Stimulated activated CD4-positive, alpha-beta T cell treated with anti-CD3 and anti-CD28 coated beads, Interleukin-4, amount 100 ng/mL, for 48 hours (primary cell): ENCODE measurements at places on chromosomes 12 and 14.
A peak's percentile ranks its signal among the peaks of the same experiment; 100 is the strongest.

DNA sequence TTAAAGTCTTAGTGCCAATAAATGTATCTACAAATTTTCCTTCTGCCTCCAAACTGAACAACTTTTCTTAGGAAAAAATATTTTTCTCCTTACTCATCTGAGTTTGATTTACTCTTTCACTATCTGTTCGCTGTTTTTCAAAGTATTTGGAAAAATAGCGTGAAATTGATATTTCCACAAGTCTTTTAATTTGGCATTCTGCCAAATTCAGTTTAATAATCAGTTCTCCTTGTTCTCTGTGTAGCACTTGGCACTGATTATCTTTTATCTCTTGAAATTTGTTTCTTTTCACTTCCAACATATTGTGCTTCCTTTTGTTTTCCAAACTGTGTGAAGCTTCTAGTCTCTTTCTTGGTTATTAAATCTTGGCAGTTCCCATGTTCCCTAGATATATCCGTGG is 559.8 kb downstream of the RPL10L start:
- DNase-seq: no peak

- DNase-seq: no peak
Measured at GRCh38 chr12:92933606-92934005, 4.5 kb upstream of the EEA1 start.

GRCh38 chr12:89236748-89237383 is 115.4 kb downstream of the DUSP6 start:
- DNase-seq: no peak

- no peak for DNase-seq
Measured at GRCh38 chr12:2833327-2833726, 1.5 kb downstream of the NRIP2 start.

- no peak for DNase-seq
Measured at GRCh38 chr14:104320611-104321086, 182.3 kb downstream of the KIF26A start.

GRCh38 chr12:89800435-89800834 is 91.8 kb upstream of the ATP2B1 start:
- DNase-seq: no peak

DNA sequence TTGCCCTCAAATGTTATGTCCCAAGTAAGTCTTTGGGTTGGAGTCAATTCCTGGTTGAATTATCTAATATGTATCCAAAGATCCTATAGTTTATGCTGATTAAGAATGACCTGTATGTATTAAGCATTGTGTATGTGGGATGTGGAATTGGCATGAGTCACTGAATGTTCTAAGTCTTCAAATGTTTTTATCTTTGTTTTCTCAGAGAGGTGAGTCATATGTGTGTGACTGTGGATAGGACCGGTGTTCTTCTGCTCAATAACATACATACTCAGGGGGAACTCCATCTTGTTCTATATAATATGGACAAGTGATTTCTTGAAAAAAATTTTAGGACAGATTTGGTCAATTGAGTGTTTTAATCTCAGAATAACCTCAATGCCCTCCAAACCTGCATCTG is 57.9 kb downstream of the NAV3 start:
- DNase-seq: no peak

DNA sequence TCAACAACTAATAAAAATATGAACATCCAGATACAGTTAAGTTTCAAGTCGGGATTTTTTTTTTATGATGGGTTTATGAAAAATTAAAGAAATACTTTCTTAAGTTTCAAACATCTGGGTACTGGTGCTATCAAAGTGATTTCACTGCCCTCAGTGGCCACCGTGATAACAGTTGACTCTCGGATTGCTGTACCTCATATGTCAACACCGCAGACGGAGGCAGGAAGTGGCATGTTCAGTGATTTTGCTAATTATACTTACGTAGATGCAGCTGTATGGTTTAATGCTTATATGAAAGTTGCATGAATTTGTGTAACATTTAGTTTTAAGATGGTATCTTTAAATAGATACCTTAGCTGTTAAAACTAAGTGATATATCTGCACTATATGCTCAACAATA is 20.8 kb upstream of the FBLN5 start:
- no peak for DNase-seq

GRCh38 chr14:74886001-74886400 is 4.3 kb downstream of the DLST start:
- DNase-seq: no peak

- no peak for DNase-seq
Measured at GRCh38 chr14:90630171-90630806, 185.9 kb downstream of the TTC7B start.

DNA sequence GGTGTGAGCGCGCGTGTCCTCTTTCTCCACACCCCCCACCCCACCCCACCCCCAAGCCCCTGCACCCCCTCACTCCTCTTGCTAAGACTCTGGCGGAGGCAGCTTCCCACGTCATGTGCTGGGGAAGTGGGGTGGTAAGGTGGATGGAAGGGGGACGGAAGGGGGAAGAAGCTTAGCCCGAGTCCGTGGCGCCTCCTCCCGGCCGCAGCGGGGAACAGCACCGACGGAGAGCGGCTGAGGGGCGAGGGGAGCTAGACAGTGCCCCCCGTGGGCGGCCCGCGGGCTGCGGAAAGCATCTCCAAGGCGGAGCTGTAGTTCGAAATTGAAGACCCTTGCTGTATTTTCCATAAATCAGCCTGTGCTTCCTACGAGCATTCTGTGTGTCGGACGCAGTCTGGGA is 588 bp upstream of the GRIN2B start:
- peak; percentile 3 for DNase-seq

GRCh38 chr12:79426121-79426520 is 264.6 kb downstream of the PAWR start:
- DNase-seq: no peak

DNA sequence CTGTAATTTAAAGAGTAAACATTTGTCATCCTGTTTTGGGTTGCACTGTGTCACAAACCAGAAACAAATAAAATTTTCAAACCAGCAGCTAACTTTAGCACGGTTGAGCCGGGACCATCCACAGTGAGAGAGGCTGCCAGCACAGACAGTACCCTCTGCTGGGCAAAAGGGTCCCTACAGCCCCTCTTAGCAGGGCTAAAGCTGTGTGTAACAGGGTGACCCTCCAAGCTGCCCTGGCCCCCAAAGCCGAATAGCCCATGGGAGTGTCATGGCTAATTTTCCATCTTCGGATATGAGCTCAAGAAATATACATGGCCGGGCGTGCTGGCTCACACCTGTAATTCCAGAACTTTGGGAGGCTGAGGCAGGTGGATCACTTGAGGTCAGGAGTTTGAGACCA is 157.1 kb upstream of the GRIN2B start:
- DNase-seq: no peak

DNA sequence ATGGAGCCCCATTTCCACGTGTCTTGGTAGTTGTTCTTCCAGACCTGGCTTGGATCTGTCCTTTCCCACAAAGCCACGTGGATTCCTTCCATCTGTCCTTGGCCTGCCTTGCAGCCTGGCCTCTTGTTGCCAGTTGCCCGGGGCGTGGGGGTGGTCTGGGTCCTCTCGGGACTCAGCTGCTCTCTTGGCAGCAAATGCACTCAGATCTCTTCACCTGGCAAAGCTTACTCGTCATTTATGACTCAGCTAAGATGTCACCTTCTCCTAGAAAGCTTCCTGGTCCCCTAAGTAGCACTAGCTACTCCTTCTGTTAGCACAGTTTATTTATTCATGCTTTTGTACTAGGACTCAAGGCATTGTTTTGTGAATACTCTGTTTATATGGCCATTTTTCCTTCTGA is 13.6 kb downstream of the PLEKHG3 start:
- DNase-seq: no peak

GRCh38 chr14:81710232-81710845 is 176.7 kb upstream of the SEL1L start:
- DNase-seq: no peak

GRCh38 chr14:101770183-101770582 is 8.7 kb downstream of the PPP2R5C start:
- DNase-seq: no peak

DNA sequence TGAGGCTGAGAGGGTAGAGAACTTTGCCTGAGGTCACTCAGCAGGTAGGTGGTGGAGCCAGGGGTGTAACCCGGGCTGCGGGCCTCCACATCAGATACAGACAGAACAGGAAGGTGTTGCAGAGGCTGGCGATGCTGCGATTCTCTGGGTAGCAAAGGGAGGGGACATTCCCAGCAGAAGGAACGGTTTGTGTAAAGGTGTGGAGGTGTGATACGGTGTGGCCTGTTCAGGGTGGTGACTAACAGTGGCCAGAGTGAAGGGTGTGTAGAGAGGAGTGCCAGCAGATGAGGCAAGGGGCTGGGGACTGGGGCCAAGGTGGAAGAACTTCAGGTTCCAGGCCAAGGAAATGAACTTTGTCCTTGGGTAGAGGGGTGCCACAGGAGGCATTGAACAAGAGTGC is 18.2 kb upstream of the FAIM2 start:
- DNase-seq: no peak

DNA sequence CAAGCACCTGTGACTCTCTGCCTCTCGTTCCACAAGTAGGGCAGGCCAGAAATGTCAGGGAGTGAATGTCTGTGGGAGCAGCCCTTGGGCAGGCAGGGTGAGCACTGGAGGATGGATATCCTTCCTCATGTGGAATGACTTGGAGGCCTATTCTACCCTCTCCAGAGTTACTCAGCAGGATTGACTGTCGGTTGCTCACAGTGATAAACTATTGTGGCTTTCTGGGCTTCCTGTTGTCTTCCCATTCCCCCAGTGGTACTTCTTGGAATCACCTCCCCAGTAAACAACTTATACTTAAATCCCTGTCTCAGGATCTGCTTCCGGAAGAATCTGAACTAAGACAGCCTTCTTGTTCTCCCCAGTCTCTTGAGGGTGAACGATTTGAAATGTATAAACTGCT is 79.6 kb upstream of the MANSC4 start:
- DNase-seq: no peak

DNA sequence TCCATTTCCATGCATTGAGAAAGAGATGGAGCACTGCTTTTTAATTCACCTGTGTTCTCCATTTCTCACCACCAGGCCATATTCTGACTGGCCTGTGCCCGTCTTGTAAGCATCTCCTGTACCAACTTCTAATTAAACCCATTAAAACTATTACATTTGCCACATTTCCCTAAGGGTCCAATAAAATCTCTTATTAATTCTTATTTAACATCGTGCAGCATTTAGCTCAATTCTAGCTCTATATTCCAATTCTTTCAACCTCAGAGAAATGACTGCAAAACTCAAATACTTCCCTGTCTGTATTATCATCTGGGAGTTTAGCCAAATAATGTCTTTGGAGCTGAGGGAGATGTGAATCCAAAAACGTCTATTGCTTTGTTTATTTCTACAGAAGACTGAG is 495.4 kb upstream of the TMEM132C start:
- DNase-seq: no peak

DNA sequence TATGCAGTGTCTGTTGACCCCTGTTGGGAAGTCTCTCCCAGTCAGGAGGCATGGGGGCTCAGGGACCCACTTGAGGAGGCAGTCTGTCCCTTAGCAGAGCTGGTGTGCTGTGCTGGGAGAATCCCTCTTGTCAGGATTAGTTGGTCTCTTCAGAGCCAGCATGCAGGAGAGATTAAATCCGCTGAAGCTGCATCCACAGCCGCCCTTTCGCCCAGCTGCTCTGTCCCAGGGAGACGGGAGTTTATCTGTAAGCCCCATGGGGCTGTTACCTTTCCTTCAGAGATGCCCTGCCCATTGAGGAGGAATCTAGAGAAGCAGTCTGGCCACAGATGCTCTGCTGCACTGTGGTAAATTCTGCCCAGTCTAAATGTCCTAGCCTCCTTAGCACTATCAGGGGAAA is 13.1 kb upstream of the KLRC1 start:
- no peak for DNase-seq

DNA sequence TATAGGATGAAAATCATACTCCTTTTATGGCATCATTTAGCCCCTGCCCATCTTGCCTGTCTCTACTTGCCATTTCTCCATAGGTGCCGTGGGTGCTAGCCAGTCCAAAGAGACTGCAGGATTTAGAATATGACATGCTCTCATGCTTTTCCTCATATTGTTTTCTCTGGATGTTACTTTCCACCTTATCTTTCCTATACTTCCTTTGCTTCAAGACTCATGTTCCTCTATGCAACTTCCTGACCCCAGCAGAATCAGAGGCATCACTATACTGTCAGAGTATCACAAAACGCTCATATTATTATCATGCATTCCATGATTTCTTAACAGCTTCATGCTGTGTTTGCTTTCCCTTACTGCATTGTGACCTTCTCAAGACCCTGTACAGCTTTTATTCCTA is 220.8 kb upstream of the ABCD2 start:
- no peak for DNase-seq

- no peak for DNase-seq
Measured at GRCh38 chr12:79374545-79374944, 316.2 kb downstream of the PAWR start.

- DNase-seq: no peak
Measured at GRCh38 chr14:98564006-98564405, 708.0 kb downstream of the BCL11B start.

GRCh38 chr12:107148107-107148506 is 54.8 kb upstream of the CRY1 start:
- DNase-seq: no peak

DNA sequence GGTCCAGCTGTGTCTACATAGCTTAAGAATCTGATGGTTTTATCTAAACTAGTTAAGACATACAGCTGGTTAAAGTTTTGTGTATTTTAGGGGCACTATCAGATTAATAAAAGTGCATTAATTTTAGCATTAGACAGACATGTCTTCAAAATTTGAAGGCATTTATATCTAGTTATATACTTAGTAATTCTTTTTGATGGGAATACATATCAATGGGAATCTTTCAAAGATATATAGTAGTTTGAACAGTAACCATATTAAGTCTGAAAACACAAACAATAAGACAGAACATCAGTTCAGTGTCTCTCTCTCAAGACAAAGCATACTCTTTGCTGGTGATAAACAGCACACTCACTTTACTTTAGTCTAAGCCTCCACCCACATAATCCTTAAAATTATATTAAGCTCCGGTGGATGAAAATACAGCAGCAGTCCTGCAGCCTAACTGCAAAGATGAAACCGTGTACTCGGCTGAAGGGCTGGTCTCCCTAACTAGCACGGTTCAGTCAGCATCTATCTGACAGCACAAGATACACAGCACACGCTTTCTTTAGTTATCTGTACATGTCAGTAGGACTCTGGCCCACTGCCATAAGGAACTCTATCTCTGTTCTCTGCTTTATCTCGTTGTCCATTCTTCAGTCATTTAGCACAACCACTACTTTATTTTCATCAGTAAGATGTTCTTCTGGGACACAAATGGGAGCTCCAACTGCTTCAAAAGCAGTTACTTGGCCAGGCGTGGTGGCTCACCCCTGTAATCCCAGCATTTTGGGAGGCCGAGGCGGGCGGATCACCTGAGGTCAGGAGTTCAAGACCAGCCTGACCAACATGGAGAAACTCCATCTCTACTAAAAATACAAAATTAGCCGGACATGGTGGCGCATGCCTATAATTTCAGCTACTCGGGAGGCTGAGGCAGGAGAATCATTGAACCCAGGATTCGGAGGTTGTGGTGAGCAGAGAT is 80.5 kb downstream of the MED13L start:
- no peak for DNase-seq

DNA sequence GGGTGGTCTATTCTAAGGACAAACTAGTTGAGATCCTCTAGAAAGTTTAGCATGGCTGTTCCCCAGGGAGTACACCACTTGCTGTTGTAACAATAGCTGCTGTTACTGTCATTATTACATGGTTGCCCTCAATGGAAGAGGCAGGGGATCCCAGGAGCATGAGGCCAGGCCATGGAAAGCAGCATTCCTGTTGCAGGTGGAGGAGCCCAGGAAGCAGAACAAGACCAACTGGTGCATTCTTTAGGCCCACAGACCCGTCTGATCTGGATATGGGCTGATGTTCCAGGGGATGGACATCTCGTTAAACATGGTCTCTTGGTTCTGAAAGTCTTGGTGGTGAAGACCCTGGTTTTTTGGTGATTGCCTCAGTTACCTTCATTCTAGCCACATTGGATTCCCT is 109.2 kb upstream of the WSCD2 start:
- DNase-seq: no peak

- DNase-seq: no peak
Measured at GRCh38 chr12:2277492-2278155, 224.8 kb downstream of the CACNA1C start.
